ENCODE measurements at places on chromosomes 6 and 20.

GRCh38 chr20:41268402-41268801, 49.1 kb downstream of the ZHX3 start:
- DNase-seq = no peak

- DNase-seq = no peak
These were observed 162.9 kb downstream of the QKI start for GRCh38 chr6:163577404-163577803.

DNA sequence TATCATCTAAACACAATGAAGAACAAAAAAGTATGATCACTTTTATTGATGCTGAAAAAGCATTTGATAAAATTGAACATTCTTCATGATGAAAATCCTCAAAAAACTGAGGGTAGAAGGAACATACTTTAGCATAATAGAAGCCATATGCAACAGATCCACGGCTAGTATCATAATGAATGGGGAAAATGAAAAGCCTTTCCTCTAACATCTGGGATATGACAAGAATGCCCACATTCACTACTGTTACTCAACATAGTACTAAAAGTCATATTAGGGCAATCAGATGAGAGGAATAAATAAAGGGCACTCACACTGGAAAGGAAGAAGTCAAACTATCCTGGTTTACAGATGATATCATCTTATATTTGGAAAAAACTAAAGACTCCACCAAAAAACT, 256.6 kb downstream of the RFPL4B start:
- no peak for DNase-seq

GRCh38 chr20:50810842-50811241, 16.0 kb downstream of the BCAS4 start:
- DNase-seq = no peak

GRCh38 chr20:58086763-58087561, 141.5 kb downstream of the ANKRD60 start:
- no peak for DNase-seq

- no peak for DNase-seq
These were observed 46.3 kb downstream of the SEC63 start for GRCh38 chr6:107911692-107912091.

GRCh38 chr6:25296217-25296905, 17.2 kb downstream of the CARMIL1 start:
- no peak for DNase-seq

GRCh38 chr6:8429821-8430220, 5.5 kb downstream of the SLC35B3 start:
- no peak for DNase-seq

- no peak for DNase-seq
These were observed 46.1 kb downstream of the CHD6 start for GRCh38 chr20:41572010-41572572.

DNA sequence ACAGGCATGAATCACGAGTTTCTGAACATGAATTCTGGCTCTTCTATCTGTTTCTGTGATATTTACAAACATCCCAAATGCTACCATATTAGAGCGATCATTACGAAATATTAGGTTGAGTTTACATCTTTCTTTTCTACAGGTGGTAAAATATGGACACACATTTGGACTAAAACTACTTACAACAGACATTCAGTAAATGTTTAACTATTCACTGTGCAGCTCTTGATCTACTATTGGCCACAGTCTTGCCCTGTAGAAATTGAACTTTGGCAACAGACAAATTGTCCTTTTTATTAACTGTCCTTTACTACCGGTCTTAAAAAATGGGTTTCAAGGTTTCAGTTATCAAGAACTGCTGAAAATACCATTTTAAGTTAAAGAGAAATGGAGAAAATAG, 26.5 kb upstream of the MTRF1L start:
- DNase-seq = no peak

DNA sequence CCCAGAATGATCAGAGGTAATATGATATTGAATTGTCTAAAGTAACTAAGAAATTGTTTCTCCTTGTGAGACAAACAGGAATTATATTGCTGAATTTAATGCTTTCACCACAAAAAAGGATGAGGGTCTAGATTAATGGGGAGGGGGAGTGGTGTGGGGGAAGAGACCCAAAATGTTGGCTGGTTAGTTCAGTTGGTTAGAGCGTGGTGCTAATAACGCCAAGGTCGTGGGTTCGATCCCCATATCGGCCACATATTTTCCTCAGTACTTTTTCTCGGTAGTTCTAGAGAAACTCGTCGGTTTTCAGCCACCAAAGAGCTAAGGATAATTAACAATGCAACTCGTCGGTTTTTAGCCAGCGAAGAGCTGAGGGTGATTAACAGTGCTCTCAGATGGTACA, 26.3 kb downstream of the PRSS16 start:
- no peak for DNase-seq

DNA sequence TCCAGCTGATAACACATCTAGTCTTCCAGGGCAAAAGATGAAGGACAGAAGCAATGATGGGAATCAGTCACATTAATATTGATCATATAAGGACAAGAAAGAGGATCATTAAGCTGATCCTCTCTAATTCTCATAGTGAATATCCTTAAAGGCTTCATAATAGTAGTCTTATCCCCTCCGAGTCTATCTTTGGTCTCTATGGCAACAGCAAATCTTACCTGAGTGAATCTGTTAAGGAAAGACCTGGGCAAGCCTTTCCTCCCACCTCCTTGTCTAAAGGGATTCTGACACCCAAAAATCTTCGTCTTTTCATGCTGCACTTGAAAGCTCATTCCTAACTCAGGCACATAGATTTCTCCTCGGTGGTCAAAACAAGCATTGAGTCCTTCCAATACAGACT, 86.4 kb upstream of the LYRM2 start:
- no peak for DNase-seq

DNA sequence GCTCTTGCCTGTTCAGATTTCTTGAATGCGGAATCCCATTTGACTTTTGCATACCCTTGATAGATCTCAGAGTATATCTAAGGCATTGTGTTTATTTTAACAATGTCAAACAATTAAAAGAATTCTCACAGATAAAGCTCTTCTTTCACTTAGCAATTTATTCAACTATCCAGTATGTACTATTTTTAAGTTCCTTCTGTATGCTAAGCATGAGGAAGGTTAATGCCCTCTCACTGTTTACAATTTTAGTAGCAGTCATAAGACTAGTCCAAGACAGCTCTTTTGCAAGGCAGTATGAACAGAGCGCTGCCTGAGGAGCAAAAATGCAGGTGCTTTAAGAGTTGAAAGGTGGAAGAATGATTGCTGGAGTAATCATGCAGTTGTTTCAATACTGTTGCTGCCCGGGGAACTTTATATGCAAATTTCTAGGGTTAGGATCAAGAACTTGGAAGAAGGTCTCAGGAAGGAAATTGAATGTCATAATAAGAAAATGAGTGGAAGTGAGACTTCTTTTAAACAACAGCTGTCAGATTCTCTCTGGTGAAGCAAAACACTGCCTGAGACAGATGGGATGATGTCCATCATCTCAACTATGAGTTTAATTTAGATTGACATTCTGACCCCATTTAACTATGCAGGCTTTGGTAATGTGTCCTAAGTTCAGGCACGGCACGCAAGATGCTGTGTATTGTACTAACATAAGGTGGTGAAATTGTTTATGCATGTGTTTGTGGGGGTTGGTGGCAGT, 1303.5 kb upstream of the CITED2 start:
- no peak for DNase-seq

- no peak for DNase-seq
These were observed 1.2 kb upstream of the TMEM217 start for GRCh38 chr6:37259191-37259590.

- DNase-seq = no peak
These were observed 328.5 kb upstream of the PRDM1 start for GRCh38 chr6:105757512-105758200.

DNA sequence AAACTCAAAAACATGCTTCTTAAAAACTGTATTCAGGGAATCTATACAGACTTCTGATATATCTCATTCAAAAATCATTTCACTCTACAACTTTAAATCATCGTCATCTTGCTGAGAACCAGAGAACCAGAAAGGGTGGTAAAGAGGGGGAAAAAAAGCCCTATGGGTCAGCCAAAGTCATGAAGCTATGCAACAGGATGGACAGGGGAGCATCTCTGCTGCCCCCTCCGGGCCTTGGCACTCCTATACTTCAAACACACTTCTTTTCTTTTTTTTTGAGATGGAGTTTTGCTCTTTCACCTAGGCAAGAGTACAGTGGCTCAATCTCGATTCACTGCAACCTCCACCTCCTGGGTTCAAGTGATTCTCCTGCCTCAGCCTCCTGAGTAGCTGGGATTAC, 73.5 kb upstream of the NFATC2 start:
- no peak for DNase-seq

DNA sequence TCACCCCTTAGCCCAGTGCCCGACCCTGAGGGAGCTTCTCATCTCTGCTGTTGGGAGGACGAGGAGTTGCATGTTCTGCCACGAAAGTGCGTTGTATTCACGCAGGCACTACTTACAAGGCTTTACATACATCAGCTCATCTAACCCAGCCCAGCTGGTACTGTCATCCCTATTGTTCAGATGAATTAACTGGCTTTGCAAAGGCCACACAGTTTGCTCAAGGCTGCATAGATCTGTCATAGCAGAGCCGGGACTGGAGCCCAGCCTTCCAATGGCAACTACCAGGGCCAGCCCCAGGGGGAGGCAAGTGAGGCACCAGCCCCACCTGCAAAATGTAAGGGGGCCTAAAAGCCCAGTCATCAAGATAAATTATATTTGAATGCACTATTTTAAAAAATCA, 257.6 kb downstream of the NFATC2 start:
- no peak for DNase-seq

DNA sequence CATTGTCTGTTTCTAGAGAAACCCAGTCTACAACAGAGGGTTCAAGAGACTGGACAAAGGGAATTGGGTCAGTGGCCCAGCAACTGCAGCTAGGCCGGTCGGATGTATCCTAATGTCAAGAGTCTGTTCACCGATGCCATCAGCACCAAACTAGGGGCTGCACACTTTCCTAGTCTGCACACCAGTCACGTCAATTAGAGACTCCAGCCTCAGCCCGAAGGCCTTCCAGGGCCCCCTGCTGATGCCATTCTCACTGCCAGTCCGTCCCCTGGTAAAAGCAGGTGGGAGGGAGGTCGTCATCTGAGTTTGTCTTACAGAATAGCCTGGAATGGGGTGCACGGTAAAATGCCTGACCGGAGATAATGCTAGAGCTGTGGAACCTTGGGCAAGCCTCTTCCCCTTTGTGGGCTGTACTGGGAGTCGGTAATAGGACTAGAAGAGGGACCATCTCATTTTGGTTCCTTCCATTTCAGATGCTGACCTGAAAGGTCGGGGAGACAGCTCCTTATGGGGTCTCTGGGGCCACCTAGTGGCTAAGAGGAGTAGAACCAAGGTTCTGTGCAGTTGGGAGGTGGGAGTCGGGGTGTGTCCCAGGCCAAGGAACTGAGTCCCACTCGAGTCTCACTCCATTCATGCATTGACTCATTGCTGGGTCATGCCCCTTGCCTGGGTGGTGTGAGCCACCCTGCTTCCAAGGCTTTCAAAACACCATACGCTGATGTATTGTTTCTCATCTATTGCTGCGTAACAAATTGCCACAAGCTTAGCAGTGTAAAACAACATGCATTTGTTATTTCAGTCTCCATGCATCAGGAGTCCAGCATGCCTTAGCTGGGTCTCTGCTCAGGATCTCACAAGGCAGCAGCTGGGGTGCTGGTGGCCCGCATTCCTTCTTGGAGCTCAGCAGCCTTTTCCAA, 5.1 kb downstream of the SOX12 start:
- peak; percentile 67 for DNase-seq

DNA sequence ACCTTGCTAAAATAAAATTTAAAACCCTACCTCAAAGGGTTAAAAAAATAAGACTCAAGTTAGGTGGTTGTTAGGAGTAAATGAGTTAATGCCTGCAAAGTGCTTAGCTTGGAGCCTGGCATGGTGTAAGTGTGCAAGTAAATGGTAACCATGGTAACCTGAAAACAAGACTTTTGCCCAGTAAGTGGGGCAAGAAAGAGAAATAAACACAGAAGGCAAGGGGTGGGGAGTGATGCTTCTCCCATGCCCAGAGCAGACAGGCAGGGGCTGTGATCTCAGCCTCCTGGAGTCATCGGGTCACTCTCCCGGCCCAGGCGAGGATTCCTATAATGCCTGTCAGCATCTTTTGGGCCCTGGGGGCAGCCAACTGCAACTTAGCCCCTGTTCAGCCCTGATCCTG, 59.2 kb upstream of the SLC32A1 start:
- no peak for DNase-seq

- DNase-seq = peak; percentile 55
These were observed 16.7 kb downstream of the RAET1L start for GRCh38 chr6:150008588-150008987.

GRCh38 chr6:140909625-140910024, 1223.1 kb upstream of the GJE1 start:
- DNase-seq = no peak

GRCh38 chr6:109052018-109052651, 42.5 kb downstream of the SESN1 start:
- no peak for DNase-seq

GRCh38 chr6:12060780-12061609, 48.9 kb downstream of the HIVEP1 start:
- peak; percentile 70 for DNase-seq

DNA sequence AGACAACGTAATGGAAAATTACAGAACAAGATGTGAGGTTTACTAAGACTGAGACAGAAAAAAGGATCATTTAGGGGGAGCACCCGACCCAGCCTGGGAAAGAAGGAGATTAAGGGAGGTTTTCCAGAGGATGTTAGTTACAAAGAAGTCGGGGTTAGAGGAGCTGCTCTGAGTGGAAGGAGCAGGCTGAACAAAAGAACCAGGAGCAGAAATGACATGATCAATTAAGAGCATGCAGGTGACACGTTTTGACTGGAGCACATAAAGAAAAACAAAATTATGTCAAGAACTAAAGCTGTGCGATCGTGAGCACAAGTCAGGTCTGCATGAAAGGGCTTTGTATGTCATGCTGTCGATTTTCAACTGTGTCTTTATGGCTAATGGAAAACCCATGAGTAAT, 417.3 kb upstream of the MARCKS start:
- no peak for DNase-seq

GRCh38 chr6:96626759-96627364, 63.9 kb downstream of the FHL5 start:
- DNase-seq = no peak

GRCh38 chr6:113876695-113877094, 19.6 kb downstream of the MARCKS start:
- DNase-seq = no peak

DNA sequence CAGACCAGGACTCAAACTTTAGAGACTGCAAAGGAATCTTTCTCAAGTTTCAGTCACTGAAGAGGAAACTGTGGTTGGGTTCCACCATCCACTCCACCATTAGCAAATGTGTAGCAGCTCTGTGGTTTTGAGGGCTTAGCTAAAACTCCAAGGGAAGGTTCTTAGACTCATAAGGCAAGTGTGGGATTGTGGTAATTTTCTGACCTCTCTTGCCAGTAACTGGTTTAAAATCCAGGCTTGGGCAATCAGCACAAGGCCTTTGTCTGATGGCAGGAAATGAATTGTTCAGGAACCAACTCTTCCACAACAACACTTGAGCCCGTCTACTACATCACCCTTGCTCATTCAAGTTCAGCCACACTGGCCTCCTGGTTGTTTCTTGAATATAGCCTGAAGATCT, 68.6 kb upstream of the FBXL4 start:
- no peak for DNase-seq

All from activated naive CD4-positive, alpha-beta T cell treated with Interleukin-2 at 50 U/mL for 16 hours (primary cell).